ENCODE measurements at places on chromosomes 6 and 20.

- DNase-seq, result no peak
Observed at GRCh38 chr6:116282698-116283097, 3.0 kb upstream of the TSPYL1 start.

DNA sequence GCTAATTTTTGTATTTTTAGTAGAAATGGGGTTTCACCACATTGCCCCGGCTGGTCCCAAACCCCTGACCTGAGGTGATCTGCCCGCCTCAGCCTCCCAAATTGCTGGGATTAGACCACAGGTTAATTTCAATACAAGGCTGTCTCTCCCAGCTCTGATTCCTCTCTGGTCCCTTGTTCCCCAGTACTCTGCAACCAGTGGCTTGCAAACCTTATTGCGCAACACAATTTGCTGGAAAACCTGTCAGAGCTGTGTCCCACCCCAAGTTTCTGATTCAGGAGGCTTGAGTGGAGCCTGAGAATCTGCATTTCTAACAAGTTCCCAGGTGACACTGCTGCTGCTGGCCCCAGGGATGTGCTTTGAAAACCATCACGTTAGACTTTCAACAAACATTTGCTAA, 96.2 kb upstream of the SRSF6 start:
- no peak for DNase-seq

DNA sequence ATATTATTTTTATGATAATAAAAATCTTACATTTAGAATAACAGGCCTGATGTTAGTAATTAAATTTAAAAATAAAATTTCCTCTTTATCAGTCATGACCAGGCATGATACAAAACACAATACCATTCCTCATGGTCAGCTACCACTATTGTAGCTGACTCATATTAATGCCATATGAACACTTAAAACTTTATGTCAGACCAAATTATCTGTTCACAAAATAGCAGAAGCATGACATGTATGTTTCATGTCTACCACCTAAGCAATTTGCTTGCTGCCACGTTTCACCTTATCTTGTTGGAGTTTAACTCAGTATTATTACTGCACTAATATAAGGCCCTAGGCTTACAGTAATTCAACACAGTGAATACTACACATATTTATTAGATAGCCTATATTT, 65.7 kb downstream of the HTR1B start:
- peak; percentile 3 for DNase-seq

DNA sequence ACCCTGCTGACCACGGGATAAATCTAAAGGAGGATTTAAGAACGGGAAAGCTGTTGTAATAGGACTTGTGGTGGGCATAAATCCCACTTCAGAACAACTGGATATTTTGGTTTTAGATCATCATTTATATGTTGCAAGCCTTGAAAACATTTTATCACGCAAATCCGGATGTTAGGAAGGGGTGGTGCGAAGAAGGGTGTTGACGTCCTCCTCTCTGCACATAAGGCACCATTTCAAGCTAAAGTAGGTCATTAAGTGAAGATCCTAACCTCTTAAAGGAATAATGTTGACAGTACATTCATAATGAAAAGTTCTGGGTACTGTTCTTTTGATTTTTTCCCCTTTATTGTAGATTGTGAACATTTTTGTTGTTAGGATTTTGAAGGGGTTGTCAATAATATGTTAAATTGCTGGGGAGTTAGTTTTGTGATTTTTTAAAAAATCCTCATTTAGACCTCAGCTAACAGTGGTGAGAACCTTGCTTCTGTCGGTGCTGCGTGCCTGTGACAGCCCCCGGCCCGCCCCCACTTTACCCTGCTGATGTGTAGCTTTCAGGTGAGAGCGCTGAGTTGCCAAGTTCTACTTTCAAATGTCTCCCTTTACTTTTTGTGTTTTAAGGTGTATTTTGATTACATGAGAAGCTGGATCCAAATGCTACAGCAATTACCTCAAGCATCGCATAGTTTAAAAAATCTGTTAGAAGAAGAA, 88.8 kb downstream of the MAP3K4 start:
- DNase-seq, result no peak

GRCh38 chr20:38864662-38865061, 59.2 kb downstream of the PPP1R16B start:
- DNase-seq, result no peak

DNA sequence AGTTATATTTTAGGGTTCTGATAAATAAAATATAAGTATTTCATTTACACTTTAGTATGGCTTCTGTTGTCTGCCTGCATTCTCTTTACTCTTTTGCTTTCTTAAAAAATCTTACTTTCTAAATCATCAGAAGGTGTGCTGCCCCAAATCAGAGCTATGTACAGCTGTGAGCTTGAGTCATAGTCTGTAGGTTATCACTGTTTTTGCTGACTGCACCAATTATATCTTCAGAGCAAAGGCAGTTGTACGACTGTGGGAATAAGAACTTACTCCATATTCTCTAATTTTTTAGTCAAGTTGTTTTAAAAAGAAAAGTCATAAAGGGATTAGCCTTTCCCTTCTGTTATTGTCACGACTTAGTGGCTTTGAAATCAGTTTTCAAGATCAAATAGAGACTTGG, 1649.0 kb downstream of the HACE1 start:
- no peak for DNase-seq

DNA sequence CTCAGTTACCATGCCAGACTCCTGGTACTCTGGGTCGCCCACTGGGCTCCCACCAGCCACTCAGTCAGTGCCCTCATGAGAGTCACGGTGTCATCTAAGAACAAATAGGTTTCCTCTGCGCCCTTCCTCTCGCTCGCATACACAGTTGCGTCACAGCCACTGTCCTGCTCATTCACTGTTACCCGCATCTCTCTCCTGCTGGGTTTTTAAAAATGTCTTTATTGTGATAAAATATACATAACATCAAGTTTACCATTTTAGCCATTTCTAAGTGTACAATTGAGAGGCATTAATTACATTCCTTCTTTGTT, 4.0 kb downstream of the TEAD3 start:
- no peak for DNase-seq

DNA sequence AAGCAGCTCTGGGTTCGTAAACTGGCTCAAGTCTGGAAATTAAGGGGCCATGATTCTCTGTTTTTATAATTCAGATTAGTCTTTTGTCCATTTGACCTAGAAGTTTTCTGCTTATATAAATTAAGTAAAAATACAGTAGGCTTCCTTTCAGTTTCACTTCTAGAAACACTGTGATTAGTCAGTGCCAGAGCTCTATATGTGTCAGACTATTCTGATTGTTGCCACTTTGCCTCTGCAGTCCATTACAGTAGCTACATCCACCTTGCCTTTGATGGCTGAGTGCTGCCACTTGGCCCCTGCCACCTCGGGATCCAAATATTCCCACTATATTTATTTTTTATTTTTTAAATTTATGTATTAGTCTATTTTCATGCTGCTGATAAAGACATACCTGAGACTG, 7.9 kb downstream of the ZC2HC1B start:
- no peak for DNase-seq

- DNase-seq, result no peak
Observed at GRCh38 chr20:12659942-12660341, 348.8 kb upstream of the SPTLC3 start.

- DNase-seq, result no peak
Observed at GRCh38 chr6:146850238-146850896, 251.6 kb downstream of the ADGB start.

DNA sequence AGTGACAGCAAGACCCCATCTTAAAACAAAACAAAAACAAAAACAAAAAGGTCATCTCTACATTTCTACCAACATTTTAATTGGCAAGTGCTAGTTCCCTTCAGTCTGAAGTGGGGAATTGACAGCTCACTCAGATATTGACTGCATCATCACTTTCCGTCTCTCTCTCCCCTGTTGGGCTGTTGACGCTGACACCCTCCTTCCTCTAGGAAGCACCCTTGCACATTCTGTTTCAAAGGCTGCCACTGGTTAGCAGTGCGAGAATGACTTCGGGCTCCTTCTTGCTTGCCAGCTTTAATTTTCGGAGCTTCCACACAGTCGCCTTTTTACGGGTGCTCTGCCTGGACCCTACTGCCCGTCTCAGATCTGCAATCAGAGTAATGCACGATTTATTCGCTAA, 96.6 kb upstream of the INSM1 start:
- DNase-seq, result no peak

DNA sequence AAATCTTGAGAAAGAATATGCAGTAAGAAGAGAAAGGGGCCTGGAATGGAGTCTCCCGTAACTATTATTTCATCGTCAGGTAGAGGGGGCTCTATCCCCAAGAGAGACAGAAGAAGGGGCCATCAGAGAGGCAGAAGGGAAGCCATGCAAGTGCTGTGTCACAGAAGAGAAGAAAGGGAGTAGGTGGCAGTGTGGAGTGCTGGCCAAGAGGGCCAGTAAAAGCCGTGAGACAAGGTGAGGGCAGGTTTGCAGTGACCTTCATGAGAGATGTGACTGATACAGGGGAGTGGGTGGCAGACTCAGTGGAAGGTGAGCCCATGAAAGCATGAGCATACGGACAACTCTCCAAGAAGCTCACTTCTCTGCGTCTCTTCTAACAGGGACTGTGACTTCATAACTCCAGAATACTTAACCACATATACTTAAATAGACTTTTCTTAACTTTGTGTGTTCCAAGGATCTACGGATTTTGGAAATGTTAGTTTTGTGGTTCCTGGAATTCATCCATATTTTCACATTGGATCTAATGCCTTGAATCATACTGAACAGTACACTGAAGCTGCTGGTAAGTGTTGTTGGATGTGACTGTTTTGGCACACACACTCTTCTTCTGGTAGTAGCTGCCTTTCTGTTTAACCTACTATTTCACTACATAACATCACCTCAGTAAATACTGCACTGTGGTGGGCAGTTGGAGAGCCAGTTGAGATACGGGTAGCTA, 15.6 kb downstream of the PM20D2 start:
- no peak for DNase-seq

GRCh38 chr6:99520855-99521632, 5.8 kb upstream of the USP45 start:
- no peak for DNase-seq

- no peak for DNase-seq
Observed at GRCh38 chr20:60485012-60485760, 527.0 kb downstream of the CDH26 start.

Data from non-pigmented ciliary epithelial cell (primary cell).